Left lobe of liver (tissue), 2 donors: ENCODE measurements at places on chromosomes 3 and 15. TPM values are rescaled to one million over a fixed set of nuclear protein-coding genes. Genes with fewer than 3 reads are reported as not detected.

The ARPIN gene
- total RNA-seq: 6.2 TPM

The RTP4 gene
- total RNA-seq: 1.9 TPM

DNA sequence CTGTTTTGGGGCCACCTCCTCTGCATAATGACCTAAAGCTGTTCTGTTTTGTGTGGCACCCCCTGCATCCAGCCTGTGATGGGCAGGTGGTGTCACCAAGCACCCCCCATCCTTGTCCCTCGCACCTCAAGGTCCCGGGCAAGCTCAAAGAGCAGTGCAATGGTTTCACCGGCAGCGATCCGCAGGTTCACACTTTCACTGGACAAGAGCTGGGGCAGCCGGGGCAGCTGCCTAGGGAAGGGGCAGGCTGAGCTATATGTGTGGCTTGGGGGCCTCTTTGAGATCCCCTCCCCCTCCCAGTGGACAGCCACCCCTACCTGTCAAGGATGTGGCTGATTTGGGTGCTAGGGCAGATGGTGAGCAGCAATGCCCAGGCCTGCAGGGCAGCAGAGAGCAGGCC is 3.1 kb downstream of the IFRD2 start:
- no peak for DNase-seq

DNA sequence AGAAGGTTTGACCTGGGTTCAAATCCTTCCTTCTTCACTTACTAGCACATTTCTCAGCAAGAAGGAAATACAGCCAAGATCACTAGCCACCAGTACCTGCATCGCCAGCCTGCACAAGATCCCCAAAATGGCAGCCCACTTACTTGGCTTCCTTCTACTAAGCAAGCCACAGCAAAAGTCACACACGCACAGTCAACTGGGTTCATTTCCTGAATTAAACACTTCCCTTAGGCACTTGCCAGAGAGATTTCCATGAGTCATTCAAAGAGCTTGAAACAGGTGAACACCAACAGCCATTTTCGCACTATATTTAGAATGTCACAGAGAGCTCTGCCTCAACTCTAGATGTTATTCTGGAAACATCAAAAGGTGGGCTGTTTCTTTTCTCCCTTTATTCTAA is 42.6 kb downstream of the MGLL start:
- no peak for DNase-seq

GRCh38 chr3:9298236-9298635 is 48.8 kb upstream of the SRGAP3 start:
- no peak for DNase-seq
